RWPE1 (cell line): ENCODE measurements at places on chromosomes 4 and X.

DNA sequence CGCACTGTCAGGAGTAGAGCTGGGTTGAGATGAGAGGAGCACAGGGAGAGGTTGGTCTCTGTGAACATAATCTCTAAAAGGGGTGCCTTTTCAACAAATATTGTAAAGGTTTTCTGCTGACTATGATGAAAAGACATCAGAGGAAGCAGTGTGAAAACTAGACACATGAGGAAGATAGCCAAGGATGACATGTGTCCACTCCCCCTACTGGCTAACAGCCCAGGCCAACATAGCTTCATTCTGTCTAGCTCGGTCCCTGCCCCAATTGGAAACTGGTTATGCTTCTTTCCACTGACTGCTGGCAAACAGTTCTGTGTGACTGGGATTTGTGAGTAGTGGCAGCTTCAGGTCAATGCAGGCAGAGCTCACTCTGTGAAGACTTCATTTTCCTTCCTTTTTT lies 115.4 kb upstream of the ESX1 start:
- DNase-seq, result peak; percentile 36

GRCh38 chr4:32112891-32113290 lies 1392.7 kb downstream of the PCDH7 start:
- peak; percentile 13 for DNase-seq

DNA sequence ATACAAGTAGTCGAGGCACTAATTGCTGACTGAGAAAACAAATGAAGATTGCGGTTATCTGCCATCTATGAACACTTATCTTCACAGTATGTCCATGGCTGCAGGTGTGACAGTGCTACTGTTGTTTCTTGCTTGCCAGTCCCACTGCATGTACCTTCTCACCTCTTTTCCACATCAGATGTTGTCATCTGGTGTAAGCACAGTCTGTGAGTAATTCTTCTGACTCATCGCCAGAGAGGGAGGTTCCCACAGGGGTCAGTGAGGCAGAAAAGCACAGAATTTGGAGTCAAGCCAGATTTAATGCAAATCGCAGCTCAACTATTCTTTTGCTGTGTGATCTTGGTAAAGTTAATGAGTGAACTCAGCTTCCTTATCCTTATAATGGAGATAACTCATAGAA lies 144.4 kb downstream of the GLRA2 start:
- DNase-seq, result peak; percentile 70

- no peak for DNase-seq
Observed at GRCh38 chr4:15194520-15194919, 192.2 kb downstream of the CPEB2 start.

GRCh38 chr4:88811904-88812303 lies 114.3 kb upstream of the NAP1L5 start:
- no peak for DNase-seq
